A375 (cell line): ENCODE measurements at places on chromosomes 3 and 15. TPM values are rescaled to one million over a fixed set of nuclear protein-coding genes. Genes with fewer than 3 reads are reported as not detected.

The OSBPL10 gene
- total RNA-seq = 43.0 and 61.8 TPM in 2 replicates

The IDH3A gene
- 44.9 and 62.7 TPM in 2 replicates for total RNA-seq

The RLBP1 gene
- 3.7 and 5.3 TPM in 2 replicates for total RNA-seq

The GPR149 gene
- total RNA-seq = not detected in 2 replicates

The ITIH3 gene
- total RNA-seq = 0.05 TPM in 1 of 2 replicates, not detected in the other

The GRK7 gene
- not detected in 2 replicates for total RNA-seq

The PYGO1 gene
- 3.0 and 4.8 TPM in 2 replicates for total RNA-seq

The GOLGA6D gene
- total RNA-seq = not detected in 2 replicates
